ENCODE measurements at places on chromosomes 1 and 21. TPM values are rescaled to one million over a fixed set of nuclear protein-coding genes. Genes with fewer than 3 reads are reported as not detected.
A peak's percentile ranks its signal among the peaks of the same experiment; 100 is the strongest.

GRCh38 chr1:184987696-184988095 is 13.4 kb upstream of the NIBAN1 start:
- DNase-seq: no peak

RXFP4 gene
- not detected for polyA plus RNA-seq

GRCh38 chr1:153936011-153936802 is 10.3 kb downstream of the DENND4B start:
- no peak for DNase-seq

GRCh38 chr1:48093147-48093546 is 96.0 kb upstream of the TRABD2B start:
- DNase-seq: no peak

DNA sequence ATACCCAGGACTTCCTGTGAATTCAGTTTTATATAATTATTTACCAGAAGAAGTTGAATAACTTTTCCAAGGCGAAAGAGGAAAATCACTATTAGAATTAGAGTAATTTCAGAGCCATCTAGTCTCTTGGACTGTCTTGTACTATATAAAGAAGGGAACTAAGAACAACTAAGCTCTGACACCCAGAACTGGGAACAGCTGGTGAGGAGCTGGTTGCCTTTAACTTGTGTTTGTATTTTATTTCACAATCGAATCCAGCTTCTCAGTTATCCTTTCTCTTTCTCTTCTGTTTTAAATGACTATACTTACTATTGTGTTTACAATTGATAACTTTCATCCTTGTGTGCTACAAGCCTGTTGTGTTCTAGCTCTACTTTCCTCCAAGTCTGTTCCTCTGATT is 8.4 kb downstream of the SNX27 start:
- no peak for DNase-seq

DNA sequence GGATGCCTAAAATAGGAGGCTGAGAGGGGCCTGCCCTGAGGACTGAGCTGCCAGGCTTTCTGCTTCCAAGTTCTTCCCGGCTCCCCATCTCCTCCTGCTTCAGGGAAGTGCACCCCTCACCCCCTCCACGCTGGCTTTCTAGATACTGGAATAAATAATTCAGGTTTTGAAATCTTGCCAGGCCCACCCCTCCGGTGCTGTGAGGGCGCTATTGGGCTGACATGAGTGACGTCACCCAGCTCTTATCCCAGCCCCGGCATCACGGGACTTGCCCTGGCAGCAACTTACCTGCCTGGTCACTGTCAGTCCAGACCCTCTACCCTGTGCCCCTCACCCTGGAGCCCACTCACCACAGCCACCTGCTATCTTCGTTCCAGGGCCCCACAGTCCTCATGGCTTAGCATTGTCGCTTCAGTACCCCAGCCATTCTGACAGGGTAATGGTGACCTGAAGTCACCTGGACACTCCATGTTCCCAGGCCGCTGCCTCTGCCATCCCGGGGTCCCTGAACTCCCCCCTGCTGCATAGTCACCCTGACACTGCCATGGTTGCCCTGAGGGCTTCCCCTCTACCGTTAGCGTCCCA is 819 bp upstream of the GPR3 start:
- no peak for DNase-seq

ANGPTL1 gene
- 89.8 TPM for polyA plus RNA-seq

- DNase-seq: no peak
Measured at GRCh38 chr21:23601549-23601948, 2005.7 kb downstream of the MRPL39 start.

GRCh38 chr1:218823291-218823900 is 350.3 kb upstream of the LYPLAL1 start:
- no peak for DNase-seq

- DNase-seq: no peak
Measured at GRCh38 chr1:54081306-54082270, 28.2 kb downstream of the TCEANC2 start.

ZNF683 gene
- polyA plus RNA-seq: not detected

DNA sequence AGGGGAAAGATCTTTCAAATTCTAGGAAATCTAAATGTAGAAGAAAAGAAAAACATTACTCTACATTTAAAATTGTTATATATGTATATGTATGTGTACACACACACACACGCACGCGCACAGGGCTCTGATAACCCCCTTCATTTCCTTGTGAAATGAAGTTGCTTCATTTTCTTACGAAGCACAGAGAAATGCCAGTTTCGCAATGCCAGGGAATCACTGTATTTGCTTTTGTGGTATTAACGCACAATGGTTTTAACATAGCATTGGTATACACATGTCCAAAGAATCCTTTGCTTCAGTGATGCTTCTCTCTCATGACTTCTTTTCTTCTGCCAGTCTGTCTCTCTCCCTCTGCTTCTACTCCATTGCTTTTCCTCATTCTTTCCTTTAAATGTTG is 8.4 kb upstream of the DDAH1 start:
- no peak for DNase-seq

- DNase-seq: peak; percentile 86
Measured at GRCh38 chr1:234617986-234618736, 8.2 kb upstream of the IRF2BP2 start.

DNA sequence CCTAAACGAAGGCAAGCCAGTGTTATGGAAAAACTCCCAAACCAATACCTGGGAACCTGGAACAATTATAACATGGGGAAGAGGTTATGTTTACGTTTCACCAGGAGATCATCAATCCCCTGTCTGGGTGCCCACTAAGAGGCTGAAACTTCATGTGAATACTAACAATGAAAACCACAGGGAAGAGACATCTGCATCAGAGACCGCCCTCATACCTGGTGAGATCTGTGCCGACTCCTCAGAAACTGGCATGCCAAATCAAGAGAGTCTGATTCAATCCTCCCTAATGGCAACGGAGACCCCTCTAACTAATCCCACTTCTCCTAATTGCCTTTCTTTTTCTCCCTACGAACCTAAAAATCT is 163.2 kb downstream of the IER5 start:
- DNase-seq: no peak

DNA sequence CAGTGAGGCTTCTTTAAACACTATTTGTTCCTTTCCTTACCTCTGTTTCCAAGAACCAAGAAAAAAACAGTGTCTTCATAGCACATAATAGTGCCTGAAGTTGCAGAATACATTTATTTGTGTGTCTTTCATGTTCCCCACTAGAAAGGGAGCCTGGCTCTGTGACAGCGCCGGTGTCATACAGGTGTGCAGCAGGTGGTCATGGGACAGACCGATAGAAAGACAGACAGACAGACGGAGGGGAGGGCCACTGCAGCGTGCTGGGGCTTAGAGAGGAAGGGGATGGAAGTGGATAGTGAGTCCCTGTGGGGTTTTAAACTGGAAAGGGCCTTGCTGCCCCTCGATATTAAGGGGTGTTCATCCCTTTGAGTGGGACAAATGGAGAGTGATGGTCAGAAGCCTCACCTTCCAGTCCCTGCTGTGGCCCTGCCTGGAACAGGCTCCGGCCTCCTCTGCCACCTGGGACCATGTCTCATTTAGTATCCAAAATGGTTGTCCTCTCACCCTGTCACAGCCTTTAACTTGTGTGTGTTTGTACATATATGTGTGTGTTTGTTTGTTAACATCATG is 152.9 kb downstream of the PGBD5 start:
- no peak for DNase-seq

GRCh38 chr1:223223091-223223995 is 80.3 kb upstream of the TLR5 start:
- DNase-seq: no peak

MIXL1 gene
- polyA plus RNA-seq: 0.40 TPM

DNA sequence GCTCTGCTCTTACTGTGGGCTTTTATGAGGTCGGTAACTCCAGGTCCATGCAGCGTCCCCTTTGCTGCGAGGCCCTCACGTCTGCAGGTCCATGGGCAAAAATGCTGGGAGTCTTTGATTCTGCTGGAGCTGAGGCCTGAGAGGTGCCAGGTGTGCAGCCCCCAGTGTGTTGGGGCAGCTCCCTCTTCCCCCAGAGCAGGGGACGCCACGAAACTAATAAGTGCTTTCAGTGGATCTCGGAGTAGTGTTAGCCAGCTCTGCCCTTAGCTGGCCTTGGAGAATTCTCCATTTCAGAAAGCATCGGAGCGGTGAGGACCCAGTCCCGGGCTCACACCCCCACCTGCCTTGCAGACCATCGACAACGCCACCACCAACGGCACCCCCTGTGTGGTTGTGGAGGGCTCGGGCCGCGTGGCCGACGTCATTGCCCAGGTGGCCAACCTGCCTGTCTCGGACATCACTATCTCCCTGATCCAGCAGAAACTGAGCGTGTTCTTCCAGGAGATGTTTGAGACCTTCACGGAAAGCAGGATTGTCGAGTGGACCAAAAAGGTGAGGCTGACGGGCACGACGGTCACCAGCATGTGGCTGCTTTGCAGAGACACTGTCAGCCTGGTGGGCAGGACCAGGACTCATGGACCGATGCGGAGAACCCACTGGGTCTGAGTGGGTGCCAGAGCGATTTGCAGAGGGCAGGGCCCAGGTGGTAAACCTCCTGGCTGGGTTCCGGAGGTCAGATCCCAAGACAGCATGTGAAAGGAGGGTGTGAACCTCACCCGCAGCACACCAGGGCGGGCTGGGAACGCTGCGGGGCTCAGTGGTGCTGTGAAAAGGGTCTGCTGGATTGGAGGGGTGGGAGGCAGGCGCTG is 25.5 kb downstream of the TRPM2 start:
- DNase-seq: no peak

DNA sequence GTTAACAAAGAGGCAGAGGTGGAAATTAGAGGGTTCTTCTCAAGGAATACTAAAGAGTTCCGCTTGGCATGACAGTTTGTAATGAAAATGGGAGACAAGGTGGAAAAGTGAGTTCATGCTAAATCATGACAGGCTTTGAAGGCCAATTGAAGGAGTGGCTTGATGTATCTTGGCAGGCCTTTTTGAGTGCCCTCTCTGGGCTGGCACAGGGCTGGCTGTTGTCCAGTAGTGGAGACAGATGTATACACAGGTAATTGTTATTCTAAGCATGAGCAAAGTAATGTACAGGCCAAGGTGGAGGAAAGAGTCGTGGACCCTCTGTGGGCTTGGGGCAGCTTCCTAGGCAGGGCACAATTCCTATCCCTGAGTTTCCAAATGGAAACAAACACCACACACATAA is 196.7 kb upstream of the GALNT2 start:
- DNase-seq: no peak

DNA sequence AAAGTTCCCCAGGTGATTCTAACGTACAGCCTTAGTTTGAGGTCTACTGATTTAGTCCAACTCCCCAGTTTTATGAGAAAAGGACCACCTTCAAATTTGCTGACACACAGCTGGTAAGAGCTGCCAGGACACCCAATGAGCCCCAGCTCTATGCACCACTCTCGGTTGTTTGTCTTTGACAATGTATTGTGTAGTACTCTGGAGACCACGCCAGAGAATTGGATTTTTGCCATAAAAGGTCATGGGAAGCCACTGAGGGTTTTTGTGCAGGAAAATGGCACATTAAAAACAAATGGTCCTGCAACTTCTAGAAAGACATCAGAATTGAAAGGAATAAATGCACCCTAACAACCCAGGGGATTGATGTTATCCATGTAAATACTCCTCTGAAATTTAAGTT is 7.1 kb upstream of the IER5 start:
- DNase-seq: no peak

OR6Y1 gene
- polyA plus RNA-seq: not detected

GRCh38 chr1:197093226-197093885 is 26.3 kb upstream of the F13B start:
- no peak for DNase-seq
